ENCODE measurements at places on chromosomes 7 and 10.

DNA sequence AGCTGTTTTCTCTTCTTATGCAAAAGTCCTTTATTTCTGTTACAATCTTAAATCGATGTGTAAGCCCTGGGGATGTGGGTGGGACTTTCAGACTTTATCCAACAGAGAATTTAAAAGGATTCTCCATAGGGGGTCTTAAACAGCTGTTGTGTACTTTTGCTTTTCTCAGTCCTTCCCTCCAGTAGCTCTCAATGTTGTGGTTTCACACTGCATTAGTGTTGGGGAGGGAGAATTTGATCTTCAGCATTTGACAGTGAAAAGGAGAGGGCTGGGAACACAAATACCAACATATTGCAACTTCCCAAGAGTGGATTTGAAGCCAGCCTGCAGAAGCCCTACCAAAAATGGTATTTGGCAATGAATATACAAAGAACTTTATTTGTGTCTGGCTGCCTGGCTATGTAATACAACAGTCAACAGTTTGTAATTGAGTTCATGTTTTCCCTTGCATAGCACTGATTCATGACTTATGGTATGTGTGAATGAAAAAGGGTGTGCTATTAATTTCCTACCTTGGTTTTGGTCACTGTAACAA is 80.1 kb upstream of the CAPZA2 start:
- no peak for DNase-seq

DNA sequence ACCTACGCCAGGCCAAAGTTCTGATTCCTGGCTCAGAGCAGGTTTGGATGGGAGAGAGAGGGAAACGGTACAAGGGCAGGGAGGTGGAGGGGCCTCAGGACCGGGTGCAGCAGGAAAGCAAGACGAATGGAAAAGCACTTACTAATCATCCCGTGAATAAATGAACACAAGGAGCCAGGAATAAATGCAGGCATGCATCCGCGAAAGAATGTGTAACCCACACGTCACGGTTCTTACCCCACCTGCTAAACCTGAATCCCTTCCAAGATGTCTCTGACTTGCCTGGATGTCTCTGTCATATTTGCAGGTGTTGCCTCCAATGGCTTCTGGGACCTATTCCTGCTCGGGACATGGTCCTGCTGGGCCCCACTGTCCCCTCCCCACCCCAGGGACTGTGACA is 335.2 kb upstream of the RNF32 start:
- no peak for DNase-seq

DNA sequence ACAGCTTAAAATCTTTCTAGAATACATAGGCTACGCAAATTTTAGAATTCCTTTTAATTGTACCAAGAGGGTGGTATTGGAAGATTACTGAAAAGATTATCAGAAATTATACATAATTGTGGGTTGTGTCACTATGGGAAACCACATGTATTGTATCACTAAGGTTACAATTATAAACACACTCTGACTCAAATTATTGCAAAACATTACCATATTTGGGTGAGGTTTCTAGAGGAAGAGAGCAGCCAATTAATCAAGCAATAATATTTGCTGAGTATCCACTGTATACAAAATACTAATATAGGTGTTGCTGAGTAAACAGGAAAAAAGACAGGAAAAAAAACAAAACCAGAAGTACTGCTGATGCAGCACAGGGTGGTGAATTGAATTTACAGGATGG is 3.1 kb upstream of the CAPZA2 start:
- DNase-seq: no peak

DNA sequence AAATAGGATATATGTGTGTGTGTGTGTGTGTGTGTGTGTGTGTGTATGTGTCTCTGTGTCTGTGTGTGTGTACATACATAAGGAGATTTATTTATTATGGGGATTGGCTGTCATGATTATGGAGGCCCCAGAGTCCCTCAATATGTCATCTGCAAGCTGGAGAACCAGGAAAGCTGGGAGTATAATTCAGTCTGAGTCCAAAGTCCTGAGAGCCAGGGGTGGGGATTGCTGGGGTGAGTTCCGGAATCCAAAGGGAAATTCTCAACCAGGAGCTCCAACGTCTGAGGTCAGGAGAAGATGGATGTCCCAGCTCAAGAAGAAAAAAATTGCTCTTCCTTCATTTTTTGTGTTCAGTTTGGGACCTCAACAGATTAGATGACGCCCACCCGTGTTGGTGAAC is 50.7 kb upstream of the PLPP4 start:
- no peak for DNase-seq

- DNase-seq: no peak
Measured at GRCh38 chr10:111112333-111112732, 35.5 kb downstream of the ADRA2A start.

DNA sequence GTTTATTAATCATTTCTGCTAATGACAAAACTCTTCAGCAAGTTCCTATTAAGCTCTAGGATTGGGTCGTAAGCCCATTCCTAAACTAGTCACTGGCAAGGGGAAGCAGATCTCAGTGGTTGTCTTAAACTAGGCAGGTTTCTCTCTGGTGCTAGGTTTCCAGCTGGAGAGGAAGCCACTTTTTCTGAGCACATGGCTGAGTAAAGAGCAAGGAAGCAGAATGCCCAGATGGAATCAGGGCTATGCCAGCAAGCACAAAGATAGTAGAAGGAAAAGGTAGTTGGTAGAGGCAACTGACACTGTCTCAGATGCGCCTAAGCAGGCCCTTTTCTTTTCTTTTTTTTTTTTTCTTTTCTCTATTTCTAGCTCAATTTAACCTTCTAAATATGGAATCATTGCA is 224.9 kb downstream of the EXOC4 start:
- no peak for DNase-seq

DNA sequence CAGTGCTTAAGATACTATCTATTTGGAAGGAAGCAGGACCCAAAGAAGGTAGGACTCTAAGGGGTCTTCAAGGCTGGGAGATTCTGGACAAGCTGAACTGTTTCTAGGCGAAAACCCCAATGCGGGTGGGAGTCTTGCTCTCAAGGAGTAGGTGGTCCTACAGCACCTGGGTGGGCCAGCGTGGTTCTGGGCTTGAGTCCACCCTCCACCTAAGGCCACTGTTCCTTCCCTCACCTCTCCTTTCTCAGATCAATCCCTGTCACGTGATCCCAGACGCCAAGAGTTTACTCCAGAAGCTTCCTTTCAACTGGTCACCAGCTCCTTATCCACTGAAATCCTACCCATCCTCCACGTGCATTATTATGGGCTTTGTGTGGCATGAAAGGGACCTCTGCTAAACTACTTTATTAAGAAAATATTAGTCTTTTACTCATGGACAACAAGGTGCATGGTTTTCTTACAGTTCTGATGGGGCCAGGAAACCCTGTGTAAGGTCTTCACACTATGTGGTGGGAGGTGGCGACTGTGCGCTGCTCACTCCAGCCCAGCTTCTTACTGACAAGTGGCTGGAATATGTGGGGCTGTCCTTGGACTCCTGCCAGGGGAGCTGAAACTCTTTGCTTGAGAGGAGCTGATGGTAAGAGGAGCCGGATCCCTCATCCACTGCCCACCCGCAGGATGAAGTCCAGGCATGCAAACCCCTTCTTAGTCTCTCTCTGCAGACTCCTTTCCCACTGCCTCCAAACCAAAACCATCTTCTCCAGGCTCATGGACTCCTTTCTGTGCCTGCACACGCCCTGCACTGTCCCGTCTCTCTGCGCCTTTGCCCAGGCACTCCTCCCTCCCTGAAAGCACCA is 1.6 kb downstream of the ZNF746 start:
- peak; percentile 92 for DNase-seq

DNA sequence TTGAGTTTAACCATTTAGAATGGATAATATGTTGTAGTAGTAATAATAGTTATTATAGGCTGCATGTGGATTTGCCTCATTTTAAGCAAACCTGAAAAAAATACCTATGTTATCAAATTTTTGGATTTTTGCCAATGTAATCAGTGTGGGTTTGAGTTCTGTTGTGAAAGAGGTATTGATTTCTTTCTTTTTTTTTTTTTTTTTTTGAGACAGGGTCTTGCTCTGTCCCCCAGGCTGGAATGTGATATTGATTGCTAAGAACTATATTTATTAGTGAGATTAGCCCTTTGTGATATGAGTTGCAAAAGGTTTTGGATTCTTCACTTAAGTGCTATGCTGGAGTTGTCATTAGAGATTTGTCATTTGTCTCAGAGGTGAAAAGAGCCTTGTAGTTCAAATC is 124.4 kb downstream of the ST7 start:
- DNase-seq: no peak

DNA sequence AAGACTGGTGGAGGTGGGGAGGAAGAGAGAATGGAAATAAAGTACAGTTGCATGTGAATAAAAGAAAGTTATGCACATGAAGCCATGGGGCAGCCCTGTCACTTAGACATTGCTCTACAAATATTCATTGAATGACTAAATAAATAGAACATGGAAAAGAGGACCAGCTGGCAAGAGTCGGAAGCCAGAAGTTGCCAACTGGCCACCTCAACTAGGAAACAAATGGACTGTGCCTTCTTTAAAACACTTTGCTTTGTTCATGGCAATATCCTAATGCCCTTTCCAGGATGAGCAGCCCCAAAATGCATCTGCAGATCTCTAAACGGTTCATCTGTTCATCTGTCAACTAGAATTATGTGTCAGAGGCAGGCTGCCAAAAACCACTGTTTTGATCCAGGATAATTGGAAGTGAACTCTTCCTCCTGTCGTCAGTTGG is 157.3 kb downstream of the NOC3L start:
- no peak for DNase-seq

DNA sequence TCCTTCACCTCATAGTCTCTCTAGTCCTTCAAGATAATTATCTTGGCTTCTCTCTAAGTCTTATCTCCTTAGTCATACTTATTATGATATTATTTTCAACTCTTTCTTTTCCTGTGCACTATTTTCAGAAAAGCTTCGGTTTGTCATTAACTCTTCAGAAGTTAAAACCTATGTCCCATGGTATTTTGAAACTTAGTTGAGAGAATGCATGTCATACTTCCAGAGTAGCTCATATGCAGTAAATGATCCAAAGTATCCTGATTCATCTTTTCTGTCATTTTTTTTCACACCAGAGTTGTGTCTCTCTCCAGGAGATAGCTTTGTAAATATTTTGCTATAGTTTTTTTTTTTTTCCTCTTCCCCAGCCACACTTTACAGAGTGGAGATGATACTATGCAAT is 1008.6 kb downstream of the NRG3 start:
- no peak for DNase-seq

DNA sequence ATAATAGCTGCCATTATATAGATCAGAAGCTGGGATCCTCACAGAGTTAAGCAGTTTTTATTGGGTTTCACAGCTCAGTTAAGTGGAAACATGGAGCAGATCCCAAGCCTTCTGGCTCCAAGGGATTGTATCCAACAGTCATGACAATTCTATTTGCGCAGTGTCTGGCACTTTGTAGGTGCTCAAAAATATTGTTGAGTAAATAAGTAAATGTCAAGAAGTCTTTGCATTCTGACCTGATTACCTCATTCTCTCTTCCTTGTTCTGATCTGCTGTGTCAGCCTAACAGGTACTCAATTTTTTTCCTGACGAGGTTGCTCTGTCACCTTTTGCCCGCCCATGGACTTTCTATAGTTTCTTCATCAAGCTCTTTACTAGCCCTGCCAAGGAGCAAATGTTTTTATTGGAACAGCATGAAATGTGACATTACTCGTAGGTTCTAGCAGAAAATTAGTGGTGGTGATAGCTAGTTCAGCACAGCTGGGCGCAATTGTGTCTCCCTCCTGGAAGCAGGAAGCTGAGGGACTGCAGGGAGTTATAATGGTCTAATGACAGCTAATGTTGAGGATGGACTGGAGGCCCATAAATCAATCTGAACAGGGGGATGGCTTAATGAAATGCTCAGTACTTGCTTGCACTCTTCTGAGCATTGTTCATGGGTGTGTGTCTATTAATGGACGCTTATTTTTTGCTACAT is 680.2 kb downstream of the CCSER2 start:
- DNase-seq: no peak

- no peak for DNase-seq
Measured at GRCh38 chr10:4181621-4182049, 396.6 kb upstream of the KLF6 start.

GRCh38 chr7:132485600-132486273 is 90.5 kb downstream of the PLXNA4 start:
- no peak for DNase-seq

GRCh38 chr7:23373151-23374004 is 74.2 kb downstream of the MALSU1 start:
- no peak for DNase-seq

DNA sequence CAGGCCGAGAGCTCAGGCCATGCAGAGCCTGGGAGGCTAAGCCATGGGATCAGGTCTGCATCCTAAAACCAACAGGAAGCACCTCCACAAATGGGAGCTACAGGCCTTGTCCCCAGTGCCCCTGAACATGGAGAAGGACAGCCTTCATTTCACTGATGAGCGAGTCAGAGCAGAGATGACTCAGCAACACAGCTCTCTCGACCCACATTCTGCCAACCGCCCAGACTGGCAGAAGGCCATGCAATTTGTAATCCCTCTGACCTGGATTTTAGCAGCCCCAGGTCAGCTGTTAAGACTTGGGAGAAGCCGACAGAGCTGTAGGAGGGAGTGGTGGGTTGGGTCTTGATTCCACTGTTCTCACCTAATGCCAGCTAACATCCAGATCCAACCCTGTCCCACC is 25.5 kb downstream of the VOPP1 start:
- peak; percentile 78 for DNase-seq
